ENCODE measurements at places on chromosomes 16 and 17.
A peak's percentile ranks its signal among the peaks of the same experiment; 100 is the strongest.

GRCh38 chr17:73833775-73834488 lies 189.7 kb upstream of the SDK2 start:
- no peak for DNase-seq

DNA sequence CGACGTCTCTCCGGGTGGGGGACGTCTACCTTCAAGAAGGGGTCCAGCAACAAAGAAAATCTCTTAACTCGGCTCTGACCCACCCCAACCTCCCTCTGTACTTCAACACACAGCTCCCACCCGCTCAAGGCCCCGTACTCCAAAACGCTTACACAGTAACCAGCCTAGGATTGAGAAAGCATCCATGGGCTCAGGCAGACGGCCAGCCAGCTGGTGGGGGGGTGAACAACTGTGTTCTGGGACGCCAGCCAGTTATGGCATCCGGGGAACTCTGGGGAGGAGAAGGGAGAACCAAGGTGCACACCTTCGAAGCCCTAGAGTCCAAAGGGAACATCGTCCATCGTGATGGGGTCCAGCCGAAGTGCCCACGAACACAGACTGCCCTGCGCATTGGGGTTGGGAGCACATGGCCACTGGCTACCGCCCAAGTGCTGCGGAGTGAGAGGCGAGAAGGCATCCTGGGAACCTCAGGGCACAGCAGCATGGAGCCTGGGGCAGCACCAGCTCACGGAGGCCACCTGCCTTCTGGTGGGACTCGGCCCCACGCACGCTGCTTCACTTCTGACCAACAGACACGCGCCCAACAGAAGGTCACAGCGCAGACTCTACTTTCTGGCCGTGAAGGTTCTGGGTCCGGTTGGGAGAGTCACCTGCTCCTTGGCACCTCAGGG lies 14.3 kb downstream of the SLC16A3 start:
- DNase-seq: no peak

GRCh38 chr17:75074532-75074931 lies 13.2 kb upstream of the SLC16A5 start:
- no peak for DNase-seq

DNA sequence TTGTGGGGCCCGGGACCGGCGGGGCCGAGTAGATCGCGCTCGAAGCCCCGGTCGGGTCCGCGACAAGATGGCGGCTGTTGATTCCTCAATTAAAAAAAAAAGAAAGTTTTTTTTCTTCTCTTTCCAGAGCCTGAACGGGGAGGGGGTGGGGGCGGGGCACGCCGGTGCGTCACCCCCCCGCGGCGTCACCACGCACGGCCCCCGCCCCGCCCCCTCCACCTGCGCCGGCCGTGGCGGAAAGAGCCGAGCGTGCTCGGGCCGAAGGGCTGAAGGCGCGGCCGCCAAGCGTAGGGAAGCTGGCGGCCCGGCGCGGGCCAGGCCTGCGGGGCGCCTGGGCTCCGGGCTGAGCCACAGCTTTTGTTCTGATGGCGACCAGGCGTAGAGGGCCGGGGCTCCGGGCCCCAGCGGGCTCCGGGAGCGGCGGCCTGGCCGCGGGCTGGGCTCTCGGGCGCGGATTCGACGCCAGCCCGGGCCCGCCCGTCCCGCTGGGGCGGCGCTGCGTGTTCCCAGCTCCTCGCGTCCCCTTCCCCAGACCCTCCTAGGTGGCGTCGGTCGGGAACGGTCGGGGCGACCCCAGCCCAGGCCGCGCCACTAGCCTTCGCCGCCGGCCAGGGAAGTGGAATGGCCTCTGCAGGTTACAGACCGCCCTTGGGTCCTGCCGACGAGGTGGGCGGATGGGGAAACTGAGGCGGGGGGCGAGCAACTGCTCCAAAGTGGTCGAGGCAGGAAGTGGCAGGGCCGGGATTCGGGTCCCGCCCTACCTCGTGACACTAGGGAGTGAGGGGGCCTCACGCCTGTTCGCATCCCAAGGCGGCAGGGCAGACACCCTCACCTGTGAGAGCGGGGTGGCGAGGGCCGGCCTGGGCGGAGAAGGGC lies at the start of gene CREBBP:
CREBBP (minus strand) TSS at position 91 of the 876 bp plus-strand sequence. CDS start 797 bp downstream, outside the sequence.
- DNase-seq: peak; percentile 79

DNA sequence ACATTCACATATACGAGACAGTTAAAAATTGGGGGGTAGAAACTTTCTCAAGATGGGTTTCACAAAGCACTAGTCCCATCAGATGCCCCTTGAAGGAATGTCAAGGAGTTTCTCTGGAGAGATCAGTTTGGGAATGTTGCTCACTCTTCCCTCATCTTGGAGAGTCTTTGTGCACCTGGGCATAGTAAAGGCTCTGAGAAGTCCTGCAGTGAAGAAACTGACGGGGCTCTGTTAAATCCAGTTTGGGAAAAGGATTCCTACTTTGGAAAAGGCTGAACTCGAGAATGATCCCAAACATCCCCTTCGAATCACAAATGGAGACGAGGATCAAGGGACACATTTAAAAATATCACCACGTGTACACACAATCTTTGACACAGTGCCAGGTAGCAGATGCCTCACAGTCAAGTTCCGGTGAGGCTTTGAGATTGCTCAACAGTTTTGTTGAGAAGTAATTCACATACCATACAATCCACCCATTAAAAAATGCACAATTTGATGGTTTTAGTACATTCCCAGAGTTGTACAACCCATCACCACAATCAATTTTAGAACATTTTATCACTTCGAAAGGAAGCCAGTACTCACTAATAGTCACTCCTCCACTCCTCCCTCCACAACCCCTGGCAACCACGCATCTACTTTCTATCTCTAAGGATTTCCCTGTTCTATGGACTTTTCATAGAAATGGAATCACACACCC lies 203.4 kb upstream of the FOXF1 start:
- DNase-seq: no peak

GRCh38 chr16:342455-343213 lies 9.9 kb downstream of the AXIN1 start:
- no peak for DNase-seq

GRCh38 chr16:49849037-49849753 lies 6.7 kb downstream of the ZNF423 start:
- no peak for DNase-seq

DNA sequence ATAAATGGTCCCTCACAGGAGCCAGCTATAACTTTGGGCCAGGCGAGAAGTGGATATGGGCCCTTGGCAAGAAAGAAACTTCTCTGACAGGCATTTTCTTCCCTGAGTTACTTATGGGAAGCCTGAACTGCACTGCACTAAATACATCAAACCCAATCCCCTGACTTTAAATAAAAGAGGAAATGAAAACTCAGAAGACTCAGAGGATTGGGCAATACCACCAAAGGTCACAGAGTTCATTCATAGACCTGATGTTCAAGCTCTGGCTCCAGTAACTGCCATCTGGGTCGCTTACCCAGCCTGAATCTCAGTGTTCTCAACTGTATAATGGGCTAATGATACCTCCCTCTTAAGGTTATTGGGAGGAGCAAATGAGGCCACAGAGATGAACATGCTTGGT lies 815 bp downstream of the KRT35 start:
- no peak for DNase-seq

GRCh38 chr16:81148277-81148676 lies 52.1 kb upstream of the GCSH start:
- no peak for DNase-seq

GRCh38 chr16:53817117-53817755 lies 113.3 kb downstream of the FTO start:
- DNase-seq: no peak

- no peak for DNase-seq
These were observed 1.1 kb upstream of the KIFC3 start for GRCh38 chr16:57803134-57803990.

GRCh38 chr16:48892893-48893292 lies 282.9 kb upstream of the N4BP1 start:
- no peak for DNase-seq

DNA sequence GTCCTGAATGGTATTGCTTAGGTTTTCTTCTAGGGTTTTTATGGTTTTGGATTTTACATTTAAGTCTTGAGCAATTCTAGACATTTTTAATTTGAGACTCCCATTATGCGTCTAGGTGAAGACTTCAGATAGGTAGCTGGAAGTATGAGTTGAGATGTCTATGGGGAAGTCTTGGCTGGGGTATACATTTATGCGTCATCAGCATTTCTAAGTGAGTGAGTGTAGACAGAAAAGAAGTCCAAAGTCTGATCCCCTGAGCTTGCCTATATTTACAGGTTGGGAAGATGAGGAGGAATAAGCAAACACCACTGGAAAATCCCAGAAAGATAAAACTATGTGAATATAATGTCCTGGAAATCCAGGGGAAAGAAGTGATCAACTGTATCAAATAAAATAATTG lies 68.9 kb downstream of the KCNJ2 start:
- DNase-seq: no peak

DNA sequence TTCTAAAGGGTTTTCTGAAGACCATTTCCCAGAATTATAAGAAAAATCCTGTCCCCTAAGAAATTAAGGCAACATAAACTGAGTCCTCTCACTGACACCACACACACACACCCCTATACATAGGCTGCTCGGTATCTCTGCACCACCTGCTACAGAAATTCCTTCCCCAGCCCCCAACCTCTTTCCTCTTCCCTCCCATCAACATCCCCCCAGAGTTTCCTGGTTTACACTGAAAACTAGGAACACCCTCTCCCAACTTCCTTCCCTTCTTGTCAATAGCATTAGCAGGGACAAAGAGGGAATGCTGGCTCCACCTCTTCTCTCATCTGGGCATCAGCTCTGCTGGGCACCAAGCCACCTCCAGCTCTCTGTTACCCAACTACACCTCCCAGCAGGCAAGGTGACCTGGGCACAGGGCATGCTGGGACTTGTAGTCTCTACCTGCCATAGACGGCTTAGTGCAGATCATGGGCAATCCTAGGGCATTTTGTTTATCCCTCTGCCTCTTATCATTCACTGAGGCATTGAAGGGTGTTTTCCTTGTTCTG lies 15.7 kb downstream of the CAVIN1 start:
- DNase-seq: peak; percentile 40

GRCh38 chr17:78343543-78344201 lies 16.2 kb downstream of the SOCS3 start:
- peak; percentile 35 for DNase-seq

DNA sequence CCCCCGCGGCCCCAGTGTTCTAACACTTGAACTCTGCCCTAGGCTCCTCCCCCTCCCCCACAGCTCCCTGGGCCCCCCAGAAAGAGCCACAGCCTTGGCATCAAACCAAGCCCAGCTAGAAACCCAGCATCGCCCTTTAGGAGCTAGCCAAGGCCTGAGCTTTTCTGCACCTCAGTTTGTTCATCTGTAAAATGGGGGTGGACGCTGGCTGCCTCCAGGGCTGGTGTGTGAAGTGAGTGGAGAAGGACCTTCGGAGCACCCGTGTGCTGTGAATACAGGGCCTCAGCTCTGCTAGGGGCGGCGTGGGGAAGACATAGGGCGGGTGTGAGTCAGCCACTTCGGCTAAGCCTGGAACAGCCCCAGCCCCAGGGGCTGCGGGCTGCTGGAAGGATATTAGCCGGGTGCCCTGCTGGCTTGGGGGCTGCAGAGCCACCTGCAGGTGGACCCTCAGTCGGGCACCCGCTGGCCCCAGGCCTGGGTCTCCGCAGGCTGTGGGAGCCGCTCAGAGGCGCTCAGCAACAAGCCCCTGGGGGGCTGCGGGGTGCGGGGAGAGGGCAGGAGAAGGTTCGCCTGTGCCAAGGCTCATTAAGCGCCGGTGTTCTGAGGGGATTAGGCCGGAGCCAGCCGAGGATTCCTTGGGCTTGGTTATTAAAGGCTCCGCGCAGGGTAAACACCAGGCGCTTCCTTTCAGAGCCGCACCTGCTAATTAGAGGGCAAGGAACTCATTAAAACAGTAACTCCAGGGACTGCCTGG lies 217.0 kb upstream of the CIBAR2 start:
- no peak for DNase-seq

GRCh38 chr16:84612686-84613085 lies 5.2 kb downstream of the COTL1 start:
- DNase-seq: no peak

GRCh38 chr17:76957678-76958464 lies 89.7 kb downstream of the MGAT5B start:
- DNase-seq: no peak

GRCh38 chr17:77454242-77455095 lies 313.7 kb downstream of the SEC14L1 start:
- no peak for DNase-seq

DNA sequence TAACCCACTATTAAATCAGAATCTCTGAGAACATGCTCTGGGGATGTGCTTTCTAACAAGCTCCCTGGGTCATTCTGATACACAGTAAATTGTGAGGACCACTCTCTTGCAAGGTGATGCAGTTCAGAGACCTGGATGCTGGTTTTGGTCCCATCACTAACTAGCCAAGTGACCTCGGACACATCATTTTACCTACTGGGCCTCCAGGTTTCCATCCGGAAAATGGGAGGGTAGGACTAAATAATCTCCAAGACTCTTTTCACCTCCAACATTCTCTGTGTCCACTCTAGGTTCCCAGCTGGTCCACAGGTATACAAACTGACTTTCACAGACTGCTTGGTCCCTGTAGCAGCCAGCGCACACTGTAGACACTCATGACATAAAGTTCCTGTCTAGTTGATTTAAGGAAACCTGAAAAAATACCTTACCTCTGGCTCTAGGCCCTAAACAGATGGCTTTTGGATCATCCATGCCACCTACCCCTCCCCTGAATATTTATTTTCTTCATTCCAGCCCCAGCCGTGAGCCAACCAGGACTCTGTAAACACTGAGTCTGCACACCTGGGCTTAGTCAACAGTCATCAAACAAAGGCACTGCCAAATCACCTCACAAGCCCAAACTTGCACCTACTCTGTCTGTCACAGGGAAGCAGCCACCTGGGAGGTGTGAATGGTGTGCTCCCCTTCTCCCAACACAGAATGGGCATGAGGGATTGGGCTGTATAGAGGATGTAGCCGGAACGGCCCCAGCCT lies 51.3 kb upstream of the MRPS23 start:
- no peak for DNase-seq

- DNase-seq: no peak
These were observed 76.8 kb upstream of the CIBAR2 start for GRCh38 chr16:85188822-85189672.

DNA sequence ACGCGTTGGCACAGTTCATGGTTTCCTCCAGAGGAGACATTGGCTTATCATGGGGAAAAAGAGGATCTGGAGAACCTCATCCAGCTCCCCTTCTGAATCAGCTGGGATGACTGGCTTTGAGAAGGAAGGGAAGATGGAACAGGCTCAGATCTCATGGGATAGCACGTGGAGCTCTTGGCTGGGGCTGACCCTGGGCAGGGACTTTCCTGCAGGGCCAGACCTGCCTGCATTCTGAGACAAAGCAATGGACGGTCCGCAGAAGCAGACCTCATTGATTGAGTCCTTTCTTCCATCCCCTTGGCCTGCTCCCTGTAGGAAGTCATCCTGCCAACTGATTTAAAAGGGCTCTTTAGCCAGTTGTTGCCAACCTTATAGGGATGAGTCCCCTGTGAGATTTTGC lies 26.2 kb downstream of the PLCD3 start:
- no peak for DNase-seq
